ENCODE measurements at places on chromosomes 7 and 10. TPM values are rescaled to one million over a fixed set of nuclear protein-coding genes. Genes with fewer than 3 reads are reported as not detected.

Gene INHBA
- total RNA-seq = 9.0 TPM

GRCh38 chr10:32954080-32954479, 4.0 kb downstream of the ITGB1 start:
- no peak overlapping the region for H3K4me3 ChIP-seq
- H3K4me1 ChIP-seq = peaks cover 5% of the 10 kb centered on the region
- DNase-seq = no peak
- no peaks in the 10 kb centered on the region for H3K27me3 ChIP-seq
- no peak overlapping the region for H3K27ac ChIP-seq

DNA sequence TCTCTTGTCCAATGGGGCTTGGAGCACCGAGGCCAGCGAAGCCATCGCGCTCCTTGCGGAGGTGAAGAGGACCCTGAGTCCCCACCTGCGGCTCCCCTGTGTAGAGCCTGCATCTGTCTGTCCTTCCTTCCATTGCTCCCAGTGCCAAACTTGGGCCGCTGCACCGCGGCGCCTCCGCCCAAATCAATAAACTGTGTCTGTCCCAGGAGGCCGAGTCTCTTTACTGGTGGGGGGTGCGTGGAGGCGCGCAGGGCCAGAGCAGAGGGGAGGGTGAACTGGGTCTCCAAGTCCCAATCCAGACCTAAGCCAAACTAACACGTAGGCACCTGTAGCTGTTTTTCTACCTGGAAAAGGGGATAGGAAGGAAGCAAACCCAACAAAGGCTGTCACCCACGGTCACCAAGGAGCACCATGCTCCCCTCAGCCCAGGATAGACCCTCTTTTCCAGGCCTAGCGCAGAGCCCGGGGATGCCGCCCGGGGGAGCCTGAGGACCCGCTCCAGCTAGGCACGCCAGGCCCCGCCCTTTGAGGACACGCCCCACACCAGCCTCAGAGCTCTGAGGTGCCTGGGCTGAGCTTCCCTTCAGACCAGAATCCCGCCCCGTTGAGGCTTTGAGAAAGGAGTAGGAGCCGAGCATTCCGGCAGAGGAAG, 1.2 kb upstream of the CHAT start:
- H3K36me3 ChIP-seq = no peaks in the 10 kb centered on the region
- no peak overlapping the region for H3K4me3 ChIP-seq
- H3K27ac ChIP-seq = no peak overlapping the region
- peaks cover 95% of the 10 kb centered on the region for H3K27me3 ChIP-seq

DNA sequence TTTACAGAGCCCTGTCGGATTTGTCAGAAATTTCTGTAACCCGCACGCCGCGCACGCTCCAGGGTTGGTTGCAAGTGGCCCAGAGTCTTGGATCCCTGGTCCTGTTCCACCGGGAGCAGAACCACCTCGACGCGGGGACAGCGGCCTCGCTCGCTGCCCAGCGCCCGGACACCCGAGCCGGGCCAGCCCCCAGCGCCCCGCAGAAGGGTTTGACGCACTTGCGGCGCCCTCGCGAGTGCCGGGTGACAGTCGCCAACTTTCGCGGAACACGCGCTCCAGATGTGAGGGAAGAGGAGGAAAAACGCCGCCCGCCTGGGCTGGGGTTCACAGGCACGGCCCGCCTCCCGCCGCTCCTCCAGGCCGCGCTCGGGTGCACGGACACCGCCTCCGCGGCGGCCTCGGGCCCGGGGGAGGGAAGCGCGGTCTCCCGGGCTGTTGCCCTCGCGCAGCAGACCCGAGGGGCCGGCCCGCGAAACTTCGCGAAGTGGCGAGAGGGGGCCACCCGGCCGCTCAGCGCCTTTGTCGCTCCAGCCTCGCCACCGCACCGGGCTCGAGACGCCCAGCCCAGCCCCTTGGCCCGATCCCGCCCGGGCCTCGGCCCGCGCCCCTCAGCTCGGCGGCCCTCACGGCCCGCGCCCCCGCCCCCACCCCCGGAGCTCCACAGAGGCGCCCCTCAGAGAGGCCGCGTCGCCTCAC, 514 bp downstream of the RNF216 start:
- H3K4me3 ChIP-seq = peak overlapping the region; percentile 72
- peaks cover 14% of the 10 kb centered on the region for H3K36me3 ChIP-seq
- no peaks in the 10 kb centered on the region for H3K27me3 ChIP-seq
- H3K27ac ChIP-seq = peak overlapping the region; percentile 92
- DNase-seq = peak; percentile 63
- peaks cover 14% of the 10 kb centered on the region for H3K4me1 ChIP-seq

- peaks cover 2% of the 10 kb centered on the region for H3K36me3 ChIP-seq
- H3K27me3 ChIP-seq = peaks cover 36% of the 10 kb centered on the region
- DNase-seq = peak; percentile 68
- peak overlapping the region; percentile 5 for H3K27ac ChIP-seq
- H3K4me1 ChIP-seq = peaks cover 39% of the 10 kb centered on the region
- H3K4me3 ChIP-seq = peak overlapping the region; percentile 29
Observed at GRCh38 chr7:149770728-149771636, 2.4 kb downstream of the ZNF467 start.
